ENCODE measurements at places on chromosomes 2 and 18.

- no peak for DNase-seq
These were observed 210.5 kb upstream of the NRP2 start for GRCh38 chr2:205471776-205472175.

DNA sequence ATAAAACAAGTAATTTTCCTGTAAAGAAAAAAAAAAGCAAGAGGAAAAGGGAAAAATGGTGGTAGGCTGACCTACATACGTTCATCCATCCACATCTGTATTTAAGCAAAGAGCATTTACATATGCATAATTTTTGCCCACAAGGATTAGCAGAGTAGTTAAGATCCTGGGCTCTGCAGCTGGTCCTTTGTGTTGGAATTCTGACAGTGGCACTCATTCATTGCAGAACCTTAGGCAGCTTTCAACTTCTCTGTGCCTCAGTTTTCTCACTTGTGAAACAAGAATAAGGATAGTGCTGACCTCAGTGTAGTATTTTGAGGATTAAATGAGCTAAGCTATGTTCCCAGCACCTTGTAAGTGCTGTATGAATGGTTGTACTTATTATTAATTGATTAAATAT, 211.3 kb downstream of the ARL4C start:
- no peak for DNase-seq

DNA sequence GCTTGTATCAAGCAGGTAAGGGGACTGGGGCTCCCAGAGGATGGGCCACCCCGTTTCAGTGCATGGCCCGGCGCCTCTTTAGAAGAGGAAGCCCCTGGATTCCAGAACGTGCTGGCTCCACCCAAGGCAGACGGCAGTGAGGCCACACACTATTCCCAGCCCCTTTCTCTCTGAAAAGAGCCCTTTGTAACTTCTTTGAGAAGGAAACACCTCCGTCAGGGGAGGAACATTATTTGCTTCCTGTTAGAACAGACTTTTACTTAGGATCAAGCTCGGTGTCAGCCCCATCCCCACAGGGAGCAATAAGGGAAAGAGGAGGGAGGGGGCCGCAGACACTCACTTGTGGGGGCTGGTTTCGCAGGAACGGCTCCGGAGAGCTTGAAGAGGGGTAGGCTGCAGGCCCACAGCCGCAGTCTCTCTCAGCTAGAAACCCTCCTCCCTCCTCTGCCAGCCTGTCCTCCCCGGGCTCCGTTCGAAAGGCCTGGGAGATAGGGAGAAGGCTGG, 49.6 kb upstream of the RMDN2 start:
- no peak for DNase-seq

DNA sequence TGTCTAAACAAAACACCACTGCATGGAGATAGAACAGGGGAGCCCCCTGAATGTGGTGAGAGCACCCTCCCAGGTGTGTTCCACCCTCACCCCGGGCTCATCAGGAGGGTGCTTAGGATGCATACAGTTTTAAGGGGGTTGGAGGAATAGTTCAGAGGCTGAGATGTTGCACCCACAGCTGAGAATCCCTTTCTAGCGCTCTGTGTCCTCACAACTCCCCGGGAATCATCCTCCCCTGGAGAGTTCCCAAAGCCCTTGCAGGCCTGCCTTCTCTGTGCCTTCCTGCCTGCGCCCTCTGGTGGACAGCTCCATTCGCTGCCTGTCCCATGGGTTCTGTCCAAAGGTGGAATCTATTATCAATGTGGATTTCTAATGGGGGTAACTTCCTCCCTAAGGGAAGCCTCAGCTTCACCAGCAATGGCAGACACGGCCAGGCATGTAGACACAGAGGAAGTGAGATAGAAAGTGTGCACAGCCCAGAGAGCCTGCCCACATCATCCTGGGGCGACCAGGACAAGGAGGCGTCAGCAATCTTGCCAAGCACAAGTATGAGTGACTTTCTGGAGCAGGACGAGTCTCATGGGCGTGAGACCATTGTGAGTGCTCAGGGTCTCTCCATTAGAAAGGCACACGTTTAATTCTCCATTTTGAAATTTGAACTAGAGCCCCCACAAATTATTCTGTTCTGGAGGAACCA, 1.2 kb upstream of the UGT1A5 start:
- no peak for DNase-seq

- no peak for DNase-seq
These were observed 224.1 kb downstream of the MTX2 start for GRCh38 chr2:176493226-176493825.

GRCh38 chr2:230657906-230658305, 54.7 kb upstream of the CAB39 start:
- no peak for DNase-seq

- DNase-seq = no peak
These were observed 68.3 kb upstream of the ZNF521 start for GRCh38 chr18:25420077-25420825.

- DNase-seq = no peak
These were observed 127.0 kb downstream of the CCBE1 start for GRCh38 chr18:59570101-59570775.

- no peak for DNase-seq
These were observed 53.9 kb downstream of the TNFRSF11A start for GRCh38 chr18:62379051-62379450.

- no peak for DNase-seq
These were observed 245.2 kb upstream of the STON1 start for GRCh38 chr2:48284621-48285212.
